Stimulated activated CD8-positive, alpha-beta memory T cell treated with anti-CD3 and anti-CD28 coated beads, Interleukin-4, amount 100 ng/mL, for 4 hours (primary cell): ENCODE measurements at places on chromosomes 12 and 14.
A peak's percentile ranks its signal among the peaks of the same experiment; 100 is the strongest.

- no peak for DNase-seq
These were observed 103.9 kb downstream of the ALG10 start for GRCh38 chr12:34126239-34126641.

DNA sequence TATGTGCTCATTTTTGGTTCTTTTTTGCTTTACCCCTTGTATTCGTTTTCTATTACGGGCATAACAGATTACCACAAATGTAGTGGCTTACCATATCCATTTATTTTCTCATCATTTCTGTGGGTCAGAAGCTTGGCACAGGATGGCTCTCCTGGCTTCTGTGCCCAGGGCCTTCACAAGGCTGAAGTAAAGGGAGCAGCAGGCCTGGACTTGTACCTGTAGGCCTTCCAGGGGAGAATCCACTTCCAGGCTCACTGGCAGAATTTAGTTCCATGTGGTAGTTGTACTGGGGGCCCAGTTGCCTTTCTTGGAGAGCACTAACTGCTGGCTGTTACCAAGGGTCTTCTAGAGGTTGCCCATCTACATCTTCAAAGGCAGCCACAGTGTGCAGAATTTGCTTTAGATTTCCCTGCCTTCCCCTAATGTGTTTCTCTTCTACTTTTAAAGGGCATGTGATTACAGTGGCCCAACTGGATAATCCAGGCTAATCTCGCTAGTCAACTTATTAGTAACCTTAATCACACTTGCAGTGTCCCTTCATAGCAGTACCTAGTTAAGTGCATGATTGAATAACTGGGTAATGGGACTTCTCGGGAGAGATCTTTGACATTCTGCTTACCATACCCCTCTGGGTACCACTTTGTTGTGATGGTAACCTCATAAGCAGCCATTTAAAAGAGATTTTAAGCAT is 67.0 kb downstream of the CRADD start:
- no peak for DNase-seq

GRCh38 chr12:113862590-113863454 is 103.3 kb downstream of the RBM19 start:
- DNase-seq: no peak

- no peak for DNase-seq
These were observed 5.3 kb downstream of the SLC15A5 start for GRCh38 chr12:16272222-16272621.

- no peak for DNase-seq
These were observed 22.3 kb upstream of the CATSPERB start for GRCh38 chr14:91754185-91754584.

- DNase-seq: no peak
These were observed 167.3 kb downstream of the SUDS3 start for GRCh38 chr12:118543651-118544050.

- DNase-seq: no peak
These were observed 117.6 kb downstream of the SCARB1 start for GRCh38 chr12:124745891-124746570.

DNA sequence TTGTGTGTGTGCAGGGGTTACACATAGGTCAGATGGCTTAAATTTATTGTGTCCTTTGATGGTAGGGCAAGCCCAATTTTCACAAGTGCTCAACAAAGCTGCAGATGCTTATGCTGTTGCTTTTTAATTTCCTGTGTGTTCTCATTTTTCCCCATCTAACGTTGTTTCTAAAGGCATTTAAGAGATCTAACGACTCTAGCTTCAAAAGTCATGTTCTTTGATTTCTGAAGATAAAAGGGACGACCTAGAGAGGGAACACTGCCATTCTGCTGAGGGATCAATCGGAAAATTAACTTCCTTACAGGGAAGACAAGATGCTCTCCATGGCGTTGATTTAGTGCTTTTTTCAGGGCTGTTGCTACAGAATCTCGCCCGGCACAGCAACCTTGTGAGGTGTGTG is 79.0 kb upstream of the GNG2 start:
- DNase-seq: no peak

DNA sequence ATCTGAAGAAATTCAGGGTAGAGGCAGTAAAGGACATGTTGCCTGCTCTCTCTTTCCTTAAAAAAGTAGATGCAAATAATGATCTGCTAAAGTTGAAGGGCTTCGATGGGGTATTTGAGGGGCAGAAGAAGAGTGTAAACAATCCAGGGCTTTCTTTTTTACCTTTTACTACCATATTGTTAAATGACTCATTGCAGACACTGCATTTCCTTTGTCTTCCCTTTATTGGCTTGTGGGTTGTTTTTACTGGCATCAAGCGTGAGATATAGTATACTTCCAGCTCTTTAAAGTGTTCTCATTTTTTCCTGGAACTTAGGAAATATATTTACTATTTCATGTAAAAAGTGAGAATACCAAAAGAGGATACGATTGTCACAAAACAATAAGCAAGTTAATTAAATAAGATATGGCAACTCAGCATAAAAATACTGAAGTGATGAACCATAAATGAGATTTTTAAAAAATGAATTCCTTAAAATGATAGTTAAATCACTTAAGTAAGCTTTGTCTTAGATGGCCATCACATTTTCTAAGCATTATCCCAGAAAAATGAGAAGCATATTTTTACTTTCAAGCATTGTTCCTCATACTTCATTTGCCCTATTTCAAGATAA is 72.3 kb upstream of the KRAS start:
- DNase-seq: no peak

GRCh38 chr14:61341275-61342206 is 20.2 kb downstream of the PRKCH start:
- no peak for DNase-seq

DNA sequence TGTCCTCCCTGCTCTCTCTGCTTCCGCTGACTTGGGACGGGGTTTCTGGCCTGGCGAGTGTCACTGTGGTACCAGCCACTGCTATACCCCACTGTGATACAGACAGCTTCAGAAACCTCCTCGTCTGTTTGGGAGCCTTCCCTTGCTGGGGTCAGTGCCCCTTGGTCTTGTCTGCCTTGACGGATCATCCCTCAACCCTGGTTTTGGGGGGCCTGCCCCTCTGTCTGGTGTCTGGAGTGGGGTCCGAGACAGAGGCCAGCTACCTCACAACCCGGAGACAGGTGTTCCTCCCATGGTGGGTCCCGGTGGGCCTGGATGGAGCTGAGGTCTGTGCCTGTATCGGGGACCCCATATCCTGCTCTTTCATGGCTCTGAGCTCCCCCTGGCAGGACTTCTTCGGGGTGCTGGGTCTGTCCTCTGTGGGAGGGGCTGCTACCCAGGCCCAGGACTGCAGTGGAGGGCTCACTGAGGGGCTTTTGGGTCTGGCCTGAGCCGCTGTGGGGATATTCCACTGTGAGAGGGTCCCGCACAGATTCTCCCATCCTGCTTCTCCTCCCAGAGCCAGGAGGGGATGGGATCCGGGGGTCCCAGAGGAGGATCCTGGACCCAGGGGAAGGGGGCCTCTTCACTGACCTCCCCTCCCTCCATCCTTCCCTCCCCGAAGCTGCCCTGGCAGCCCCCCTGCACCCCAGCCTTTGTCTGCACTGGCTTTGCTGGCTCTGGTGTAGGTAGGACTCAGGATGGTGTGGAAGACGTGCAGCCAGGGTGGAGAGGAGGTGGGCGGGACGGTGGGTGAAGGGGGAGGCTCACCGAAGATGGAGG is 365.5 kb downstream of the TMEM121 start:
- DNase-seq: no peak

DNA sequence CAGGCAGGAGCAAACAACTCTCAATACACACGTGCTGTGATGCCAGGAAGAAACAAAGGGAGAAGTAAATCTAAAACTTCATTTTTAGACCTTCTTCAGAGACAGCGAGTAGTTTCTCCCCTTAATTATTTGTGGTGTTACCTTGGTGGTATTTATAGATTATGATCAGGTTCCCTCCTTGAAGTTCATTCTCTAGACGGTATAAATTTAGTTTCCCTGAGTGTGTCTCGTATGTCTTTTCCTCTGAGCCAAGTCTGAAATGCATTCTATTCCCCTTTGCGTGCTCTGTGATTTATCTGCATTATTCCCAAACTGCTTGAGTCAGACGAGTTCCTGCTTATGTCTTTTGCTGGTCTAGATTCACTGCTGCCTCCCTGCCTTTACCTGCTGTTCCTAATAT is 65.2 kb downstream of the TRHDE start:
- no peak for DNase-seq

GRCh38 chr12:27077586-27077985 is 4.8 kb downstream of the C12orf71 start:
- no peak for DNase-seq

DNA sequence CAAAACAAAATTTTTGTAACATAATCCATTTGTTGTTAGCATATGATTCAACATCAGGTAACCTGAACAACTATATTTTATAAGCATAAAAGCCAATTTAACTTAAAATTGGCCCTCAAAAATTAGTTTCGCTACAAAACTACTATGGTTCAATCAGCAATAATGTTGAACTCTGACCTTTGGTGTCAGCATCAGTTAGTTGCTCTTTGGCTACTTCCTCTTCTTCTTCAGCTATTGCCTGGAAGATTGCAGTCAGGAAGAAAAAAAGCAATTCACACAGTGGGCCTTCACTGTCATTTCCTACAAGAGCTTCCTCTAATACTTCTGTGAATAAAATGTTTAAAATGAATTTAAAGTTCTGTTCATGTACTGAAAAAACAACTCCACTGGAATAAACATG is 78.2 kb upstream of the CFL2 start:
- DNase-seq: no peak

GRCh38 chr14:82251494-82251893 is 717.8 kb upstream of the SEL1L start:
- DNase-seq: no peak

DNA sequence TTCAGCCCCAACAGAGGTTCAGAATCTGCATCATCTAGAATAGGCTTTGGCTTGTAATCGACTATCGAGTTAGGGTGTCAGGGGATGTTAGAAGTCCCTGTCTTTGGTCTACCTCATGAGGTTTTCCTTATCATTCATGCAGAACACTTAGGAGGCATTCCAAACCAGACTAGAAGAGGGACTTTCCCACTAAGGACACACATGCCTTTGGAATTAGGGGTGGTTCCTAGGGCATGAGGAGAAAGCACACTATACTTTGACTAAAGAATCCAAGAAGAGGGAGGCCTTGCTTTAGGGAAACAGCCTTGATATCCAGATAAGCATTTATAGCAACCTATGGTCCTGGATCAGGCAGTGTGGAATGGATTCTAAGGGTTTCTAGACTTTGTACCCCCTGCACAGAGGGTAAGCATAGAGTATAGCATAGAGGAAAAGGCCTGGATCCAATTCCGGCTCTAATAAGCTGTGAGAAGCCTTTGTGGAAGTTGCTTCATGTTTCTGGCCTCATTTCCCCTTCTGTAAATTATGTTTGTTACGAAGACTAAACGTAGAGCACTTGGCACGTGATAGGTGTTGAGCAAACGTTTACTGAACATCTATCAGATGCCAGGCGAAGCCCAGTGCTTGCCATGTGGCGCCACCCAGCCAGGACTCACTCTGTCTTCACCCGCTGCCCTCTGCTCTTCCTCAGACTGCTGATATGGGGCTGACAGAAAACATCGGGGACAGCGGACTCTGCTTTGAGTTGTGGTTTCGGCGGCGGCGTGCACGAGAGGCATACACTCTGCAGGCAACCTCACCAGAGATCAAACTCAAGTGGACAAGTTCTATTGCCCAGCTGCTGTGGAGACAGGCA is 13.2 kb downstream of the ZNF219 start:
- no peak for DNase-seq

DNA sequence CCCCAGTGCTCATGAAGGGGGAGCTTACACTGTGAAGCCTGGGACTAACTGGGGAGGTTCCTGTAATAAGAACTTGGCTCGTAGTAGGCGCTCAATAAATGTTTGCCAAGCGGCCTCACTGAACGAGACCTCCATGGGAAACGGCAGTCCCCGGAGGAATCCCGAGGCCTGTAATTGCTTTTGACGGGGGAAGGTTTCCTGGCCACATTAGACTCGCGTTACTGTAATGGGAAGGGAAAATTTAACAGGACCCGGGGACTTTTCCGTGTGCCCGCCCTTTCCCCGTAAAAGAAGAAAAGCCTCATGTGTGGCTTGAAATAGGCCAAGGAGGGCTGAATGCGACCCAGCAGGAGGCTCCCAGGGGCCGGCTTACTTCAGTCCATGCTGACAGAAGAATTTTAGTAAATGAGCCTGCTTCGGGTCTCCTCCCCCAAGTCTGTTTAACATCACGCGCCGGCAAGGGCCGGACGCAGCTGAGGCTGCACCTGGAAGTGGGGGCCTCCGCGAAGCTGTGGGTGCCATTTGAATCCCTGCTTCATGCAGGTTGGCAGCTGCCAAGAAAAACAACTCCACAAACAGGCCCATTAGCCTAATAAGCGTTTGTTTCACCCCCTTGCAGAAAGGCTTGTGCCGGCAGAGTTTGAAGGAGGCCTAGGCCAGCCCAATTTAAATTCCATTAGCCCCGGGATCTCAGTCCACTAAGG is 39.8 kb upstream of the PWP1 start:
- DNase-seq: no peak

DNA sequence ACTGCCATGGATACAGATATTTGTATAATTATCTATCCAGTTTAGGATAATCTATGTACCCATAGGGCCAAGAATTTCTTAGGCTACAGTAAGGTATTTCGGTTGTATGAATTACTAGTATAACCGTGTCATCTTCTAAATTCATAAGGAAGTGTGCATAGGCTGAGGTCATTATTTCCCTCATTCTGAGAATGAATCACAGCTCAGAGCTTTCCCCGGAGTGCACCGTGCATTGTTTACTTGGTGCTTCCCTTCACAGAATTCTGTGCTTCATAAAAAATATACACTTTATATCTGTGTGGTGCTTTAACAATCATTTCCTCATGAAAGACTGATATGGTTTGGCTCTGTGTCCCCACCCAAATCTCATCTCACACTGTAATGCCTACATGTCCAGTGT is 514.1 kb downstream of the ETNK1 start:
- DNase-seq: no peak

- no peak for DNase-seq
These were observed 13.2 kb upstream of the TIGAR start for GRCh38 chr12:4307593-4308333.

DNA sequence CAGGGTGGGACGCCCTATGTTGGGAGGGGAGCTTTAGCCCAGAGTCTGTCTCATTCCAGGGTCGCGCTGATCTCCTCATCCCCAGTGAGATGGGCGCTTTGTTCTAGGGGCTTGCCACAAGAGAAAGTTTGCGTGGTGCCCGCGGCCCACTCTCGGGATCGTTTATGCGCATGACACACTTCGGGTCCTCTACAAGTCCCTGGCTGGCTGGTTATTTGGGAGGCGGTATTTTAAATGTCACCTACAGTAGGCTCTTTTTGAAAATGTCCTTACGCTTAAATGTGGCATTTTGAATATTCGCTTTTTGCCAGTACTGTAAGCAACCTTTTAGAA is 541 bp downstream of the GOLT1B start:
- peak; percentile 3 for DNase-seq

GRCh38 chr12:25348593-25348895 is 97.8 kb upstream of the KRAS start:
- DNase-seq: no peak

DNA sequence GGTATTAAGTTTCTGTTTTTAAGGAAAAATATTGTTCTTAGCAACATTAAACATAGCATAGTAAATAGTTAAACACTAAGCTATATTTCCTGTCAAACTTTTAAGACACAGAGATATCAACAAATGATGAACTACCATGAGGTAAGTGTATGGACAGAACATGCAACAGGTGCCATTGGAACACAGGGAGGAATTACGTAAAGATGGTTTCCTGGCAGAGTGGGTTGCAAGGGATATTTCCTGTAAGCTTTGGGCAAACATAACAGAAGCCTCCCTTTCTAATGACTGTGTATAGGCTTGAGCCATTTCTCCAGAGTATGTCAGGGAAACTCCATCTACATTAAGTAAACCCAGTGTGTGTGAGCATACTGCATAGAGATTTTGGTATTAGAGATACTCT is 31.7 kb upstream of the HELB start:
- no peak for DNase-seq
